ENCODE measurements at places on chromosomes 2 and 18.

- DNase-seq, result no peak
Measured at GRCh38 chr2:58914733-58915505, 673.8 kb upstream of the FANCL start.

GRCh38 chr2:24635181-24635580 is 144.1 kb downstream of the NCOA1 start:
- DNase-seq, result no peak

GRCh38 chr2:157059036-157059435 is 198.5 kb upstream of the GALNT5 start:
- no peak for DNase-seq

DNA sequence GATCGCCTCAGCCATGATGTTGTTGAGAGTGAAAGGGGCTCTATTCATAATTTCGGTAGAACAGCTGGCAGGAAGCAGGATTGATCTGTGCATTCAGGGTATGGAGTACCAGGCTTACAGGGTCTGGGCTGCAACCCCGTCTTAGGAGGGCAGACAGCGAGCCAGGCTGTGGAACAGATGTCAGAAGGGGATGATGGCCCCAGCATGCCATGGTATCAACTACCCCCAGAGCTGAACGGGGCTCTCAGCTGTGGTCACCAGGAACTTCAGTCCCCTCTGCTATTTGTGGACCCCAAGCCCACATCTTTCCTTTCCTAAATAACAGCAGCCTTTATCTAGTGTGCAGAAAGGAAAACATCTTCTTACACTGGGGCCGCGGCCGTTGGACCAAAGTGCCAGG is 422.2 kb upstream of the SALL3 start:
- no peak for DNase-seq

DNA sequence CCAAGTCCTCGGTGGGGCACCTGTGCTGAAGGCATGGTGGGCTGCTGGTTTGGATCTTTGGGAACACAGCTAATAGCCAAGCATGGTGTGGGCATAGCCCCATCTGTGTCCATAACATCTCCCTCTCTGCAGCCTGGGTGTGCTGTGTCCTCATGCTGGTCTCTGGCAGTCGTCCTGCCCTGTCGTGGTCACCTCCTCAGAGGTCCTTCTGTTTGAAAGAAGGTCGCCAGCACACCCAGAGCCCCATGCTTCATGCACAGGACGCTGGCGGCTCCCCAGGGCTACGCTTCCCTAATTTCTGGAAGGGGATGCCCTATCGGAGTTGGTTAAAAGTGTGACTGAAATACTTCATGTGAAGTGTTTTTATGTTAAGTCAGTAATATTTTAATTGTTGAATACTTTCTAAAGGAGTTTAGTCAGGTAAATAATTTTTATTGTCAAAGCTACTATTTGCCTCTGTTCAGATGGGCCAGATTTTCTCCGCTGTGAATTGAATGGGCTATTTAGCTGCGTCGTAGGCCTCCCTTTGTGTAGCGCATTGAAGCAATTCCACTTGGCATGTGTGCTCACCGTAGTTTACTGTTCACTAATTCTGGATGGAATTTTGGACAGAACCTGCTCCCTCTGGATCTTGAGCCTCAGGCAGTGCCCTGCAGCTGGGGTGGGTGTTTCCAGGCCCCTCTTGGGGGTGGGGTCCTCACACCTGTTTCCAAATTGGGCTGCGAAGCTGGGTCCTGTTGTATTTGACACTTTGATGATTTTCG is 81.9 kb downstream of the WDSUB1 start:
- no peak for DNase-seq

DNA sequence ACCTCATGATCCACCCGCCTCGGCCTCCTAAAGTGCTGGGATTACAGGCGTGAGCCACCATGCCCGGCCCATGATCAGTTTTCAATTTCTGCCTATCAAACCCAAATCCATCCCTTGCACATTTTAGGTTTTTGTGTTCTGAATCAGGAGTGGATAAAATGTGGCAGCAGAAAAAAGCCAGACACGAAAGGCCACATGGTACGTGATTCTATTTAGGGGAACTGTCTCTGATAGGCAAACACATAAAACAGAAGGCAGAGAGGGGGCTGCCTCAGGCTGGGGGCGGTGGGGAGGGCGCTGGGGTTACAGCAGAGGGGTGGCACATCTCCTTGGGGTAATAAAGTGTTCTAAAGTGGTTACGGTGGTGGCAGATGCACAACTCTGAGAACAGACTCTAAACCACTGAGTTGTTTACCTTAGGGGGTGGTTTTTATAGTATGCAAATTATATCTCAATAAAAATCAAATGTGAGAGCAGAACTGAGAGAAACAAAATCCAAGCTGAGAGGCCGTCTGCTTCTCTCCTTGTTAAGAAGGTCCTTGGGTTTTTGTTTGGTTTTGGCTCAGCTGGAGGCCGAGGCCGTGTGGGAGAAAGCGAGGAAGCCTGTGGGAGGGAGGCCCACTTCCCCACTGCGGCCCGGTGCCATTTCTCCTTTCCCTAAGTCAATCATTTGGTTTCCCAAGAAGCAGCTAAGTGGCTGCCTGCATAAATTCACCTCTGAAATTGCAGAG is 78.0 kb downstream of the SOWAHC start:
- no peak for DNase-seq

Data from H1 (cell line).